ENCODE measurements at places on chromosomes 6 and 20.

DNA sequence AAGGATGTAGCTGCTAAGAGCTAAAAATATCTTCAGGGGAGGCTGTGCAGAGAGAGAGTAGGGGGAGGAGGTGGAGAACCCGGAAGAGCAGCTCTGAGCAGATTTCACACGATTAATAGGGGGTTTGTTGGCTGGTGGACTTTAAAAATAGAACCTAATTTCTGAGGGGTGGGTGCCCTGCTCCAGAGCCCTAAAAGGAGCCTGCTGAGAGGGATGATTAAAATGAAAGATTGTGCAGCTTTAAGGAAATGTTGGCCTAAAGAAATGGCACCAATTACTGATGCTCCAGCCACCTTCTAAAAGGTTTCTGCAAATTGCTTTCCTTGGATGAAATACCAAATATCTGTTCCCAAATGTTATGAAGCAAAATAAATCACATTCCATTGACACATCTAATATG, 202.8 kb upstream of the BTBD3 start:
- no peak for DNase-seq

DNA sequence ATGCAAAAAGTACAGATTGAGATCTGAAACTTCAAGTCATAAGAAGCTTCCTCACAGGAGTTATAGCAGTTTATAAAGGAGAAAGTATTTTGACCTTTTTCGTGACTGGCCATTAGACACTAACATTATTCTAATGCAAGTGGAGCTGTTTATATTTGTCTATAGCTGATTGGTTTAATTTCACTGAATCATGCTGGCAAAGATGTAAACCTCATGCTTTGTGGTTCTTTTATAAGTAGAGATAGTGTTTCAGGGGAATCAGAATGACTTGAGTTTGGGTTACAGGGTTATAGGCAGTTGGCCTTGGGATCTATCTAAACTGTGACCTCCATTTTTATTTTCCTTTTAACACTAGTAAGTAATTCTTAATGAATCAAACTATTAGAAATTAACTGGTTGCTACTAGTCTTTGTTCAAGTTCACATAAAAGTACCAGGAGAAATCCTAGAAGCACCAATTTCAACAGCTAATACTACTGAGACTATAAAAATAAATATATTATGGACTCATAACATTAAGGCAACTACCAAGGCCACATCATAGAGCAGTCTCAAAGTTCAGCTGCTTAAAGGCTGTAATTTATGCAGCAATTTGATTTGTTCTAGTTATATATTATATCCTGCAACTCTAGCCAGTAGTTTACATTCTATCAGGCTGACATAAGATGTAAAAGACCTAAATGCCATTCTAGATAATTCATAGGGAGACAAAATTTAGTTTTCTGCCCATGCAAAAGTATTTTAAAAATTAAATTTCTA, 94.0 kb downstream of the RNGTT start:
- no peak for DNase-seq

DNA sequence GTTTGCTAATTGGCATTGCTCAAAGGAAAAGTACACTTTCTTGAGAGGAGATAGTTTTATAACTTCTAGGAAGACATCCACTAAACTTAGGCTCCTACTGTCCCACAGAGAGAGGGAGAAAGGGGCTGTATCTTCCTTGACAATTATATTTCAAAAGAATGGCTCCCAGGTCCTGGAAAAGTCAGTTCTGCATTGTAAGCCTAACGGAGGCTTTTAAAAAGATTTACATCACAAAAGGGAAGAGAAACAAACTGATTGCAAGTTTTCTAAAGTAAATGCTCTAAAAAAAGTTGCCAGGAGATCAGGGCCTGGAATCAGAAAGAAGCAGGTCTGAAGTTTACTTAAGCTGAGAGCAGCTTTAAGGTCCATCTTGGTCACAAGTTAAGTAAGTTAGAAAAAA, 839.5 kb downstream of the FRK start:
- no peak for DNase-seq

DNA sequence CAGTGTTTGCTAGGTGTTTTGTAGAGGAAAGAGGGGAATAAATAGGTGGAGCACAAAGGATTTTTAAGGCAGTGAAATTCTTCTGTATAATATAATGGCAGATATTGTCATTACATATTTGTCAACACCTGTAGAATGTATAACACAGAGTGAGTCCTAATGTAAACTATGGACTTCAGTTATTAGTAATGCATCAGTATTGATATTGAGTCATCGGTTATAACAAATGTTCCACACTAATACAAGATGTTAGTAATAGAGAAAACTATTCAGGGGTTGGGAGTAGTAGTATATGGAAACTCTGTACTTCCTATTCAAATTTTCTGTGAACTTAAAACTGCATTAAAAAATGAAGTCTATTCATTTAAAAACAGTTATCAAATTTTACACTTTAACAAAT, 299.2 kb downstream of the UBE3D start:
- DNase-seq, result no peak

DNA sequence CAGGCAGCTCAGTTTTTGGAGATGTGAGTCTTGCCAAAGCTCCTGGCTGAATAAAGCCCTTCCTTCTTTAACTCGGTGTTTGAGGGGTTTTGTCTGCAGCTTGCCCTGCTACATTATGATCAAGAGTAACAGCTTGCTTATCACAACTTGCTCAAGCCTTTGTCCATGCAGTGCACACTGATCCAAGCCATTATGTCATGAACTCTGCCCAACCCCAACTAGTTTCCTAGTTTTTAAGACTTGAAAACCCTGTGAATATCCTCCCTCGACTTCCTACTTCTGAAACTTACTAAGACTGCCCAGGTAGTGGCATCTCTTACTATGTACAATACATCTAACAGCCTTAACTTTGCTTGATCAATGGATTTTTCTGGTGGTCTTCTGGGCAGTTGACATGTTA, 50.3 kb upstream of the ADGRF4 start:
- no peak for DNase-seq

Measured in BE2C (cell line).